Effector memory CD8-positive, alpha-beta T cell (primary cell): ENCODE measurements at places on chromosomes 6 and 20.

DNA sequence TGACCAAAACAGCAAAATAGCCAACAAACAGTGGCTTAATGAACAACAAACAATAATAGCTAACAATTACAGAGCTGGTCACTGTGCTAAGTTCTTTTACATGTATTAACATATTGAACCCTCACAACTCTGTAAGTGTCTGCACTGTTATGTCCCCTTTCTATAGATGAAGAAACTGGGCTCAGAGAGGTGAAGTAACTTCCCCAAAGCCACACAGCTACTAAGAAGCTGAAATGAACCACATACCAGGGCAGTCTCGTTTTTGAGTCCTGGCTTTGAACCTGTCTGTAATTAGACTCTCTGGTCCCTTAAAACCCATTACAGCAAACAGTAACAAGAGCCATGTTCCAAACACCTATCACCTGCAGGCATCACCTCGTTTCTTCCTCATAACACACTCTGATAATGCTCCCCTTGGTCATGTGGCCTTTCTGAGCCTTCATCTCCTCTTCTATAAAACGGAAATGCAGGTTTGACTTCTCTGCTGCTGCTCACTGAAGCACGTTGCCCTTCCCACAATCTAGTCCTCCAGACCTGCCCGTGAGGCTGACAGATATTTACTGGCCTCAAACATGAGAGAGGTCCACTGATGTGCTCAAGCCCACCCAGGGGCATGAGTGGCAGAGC, 23.3 kb downstream of the KCNK15 start:
- no peak for DNase-seq

DNA sequence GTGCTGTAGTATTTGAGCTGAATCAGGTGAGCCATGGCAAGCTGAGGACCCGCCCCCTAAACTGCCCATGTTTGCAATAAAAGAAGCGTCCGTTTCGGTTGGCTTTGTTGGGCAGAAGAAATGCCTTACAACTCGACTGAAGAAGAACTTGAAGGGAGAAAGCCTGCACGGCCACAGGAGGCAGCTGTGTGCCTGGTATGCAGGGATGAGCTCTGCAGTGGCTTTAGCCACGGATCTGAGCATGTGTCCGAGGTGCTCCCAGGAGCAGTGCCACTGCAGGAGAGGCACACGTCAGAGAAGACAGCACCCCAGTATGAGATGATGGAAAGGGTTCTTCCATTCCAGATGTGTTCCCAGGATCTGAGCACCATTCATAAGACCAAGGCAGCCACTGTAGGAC, 23.5 kb downstream of the KIZ start:
- DNase-seq = no peak

DNA sequence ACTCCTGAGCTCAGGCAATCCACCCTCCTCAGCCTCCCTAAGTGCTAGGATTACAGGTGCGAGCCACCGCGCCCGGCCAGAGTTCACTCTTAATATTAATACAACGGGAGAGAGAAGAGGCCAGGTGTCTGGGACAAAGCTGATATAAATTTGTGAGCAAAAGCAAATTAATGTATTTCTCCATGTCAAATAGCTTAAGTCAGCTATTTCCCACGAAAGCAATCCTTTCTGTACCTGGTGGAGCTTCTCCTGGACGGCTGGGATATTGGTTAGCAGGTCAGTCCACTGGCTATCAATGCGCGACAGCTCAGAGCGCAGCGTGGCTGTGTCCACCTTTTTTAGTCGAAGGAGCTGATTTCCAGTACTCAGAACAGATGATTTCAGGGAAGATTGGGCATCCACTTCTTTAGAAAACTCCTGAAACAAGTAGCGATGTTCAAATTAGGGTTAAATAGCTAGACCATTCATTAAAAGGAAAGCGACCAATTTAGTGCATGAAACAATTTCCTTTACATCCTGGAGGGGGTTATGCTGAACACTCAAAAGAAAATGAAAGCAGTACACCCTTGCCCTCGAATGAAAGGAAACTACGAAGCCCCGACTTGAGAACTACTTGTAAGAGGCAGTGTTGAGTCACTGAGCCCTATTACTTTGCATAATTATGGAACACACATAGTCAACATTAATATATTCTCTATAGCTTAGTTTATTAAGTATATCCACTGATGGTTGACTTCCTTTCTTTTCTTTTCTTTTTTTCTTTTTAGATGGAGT, 403.4 kb downstream of the SYNE1 start:
- no peak for DNase-seq

DNA sequence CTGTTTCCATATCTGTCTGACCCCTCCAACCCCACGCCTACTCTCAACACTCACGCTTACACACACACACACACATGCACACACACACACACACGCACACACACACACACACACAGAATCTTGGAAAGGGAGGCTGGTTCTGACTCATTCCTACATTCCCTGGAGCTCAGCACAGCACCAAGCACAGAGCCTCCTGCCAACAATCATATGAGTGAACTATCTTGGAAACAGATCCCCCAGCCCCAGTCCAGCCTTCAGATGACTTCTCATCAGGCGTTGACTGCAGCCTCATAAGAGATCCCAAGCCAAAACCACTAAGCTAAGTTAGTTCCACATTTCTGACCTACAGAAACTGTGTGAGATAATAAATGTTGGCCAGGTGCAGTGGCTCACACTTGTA, 14.1 kb upstream of the HCK start:
- no peak for DNase-seq

GRCh38 chr6:128129679-128130078, 228.8 kb upstream of the THEMIS start:
- no peak for DNase-seq

DNA sequence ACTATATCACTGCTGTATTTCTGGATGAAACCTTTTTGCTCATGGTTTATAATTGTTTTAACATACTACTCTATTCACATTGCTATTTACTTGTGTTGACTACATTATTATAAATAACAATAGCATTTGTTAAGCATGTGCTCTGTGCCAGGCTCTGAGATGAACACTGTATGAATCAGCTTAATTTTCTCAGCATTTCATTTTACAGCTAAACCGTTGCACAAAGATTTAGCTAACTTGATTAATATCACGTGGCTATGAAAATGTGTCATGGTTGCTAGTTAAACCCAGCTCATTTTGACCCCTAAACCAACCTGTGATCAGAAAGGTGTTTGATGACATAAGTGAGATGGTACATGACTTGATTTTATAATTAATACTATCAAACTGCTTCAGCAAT, 77.5 kb downstream of the NCOA7 start:
- DNase-seq = no peak

DNA sequence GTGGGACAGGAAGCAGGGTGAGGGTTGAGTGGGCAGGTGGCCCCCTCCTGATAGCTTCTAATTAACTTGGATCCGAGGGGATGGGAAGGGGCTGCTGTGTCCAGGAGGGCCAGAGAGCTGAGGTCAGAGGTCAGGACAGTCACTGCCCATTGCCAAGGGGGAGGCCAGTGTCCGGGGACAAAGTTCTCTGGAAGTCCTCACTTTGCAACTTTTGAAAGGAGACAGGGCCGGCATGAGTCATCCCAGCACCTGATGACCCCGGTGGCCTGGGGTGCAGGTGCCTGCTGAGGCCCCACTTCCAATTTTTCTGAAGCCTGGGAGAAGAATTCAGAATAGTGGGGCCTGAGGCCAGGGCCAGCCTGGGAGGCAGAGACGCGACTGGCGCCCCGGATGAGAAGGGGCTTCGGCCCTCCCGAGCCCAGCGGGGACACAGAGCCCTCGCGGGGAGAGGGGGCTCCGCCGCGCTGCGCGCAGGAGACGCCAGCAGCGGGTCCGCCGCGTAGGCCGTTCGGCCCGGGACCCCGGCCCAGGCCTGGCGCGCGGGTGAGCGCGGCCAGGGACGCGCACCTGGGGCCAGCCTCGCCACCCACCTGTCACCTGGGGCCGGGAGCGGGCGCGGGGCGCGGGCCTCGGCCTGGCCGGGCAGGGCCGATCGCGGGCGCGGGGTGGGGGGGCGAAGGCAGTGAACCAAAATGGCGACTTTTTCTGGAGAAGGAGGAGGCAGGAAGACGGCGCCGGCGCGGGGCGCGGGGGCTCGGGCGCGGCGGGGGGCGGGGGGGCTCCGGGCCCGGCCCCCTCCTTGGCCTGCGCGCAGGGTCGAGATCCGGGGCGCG, 586 bp downstream of the ZNF512B start:
- no peak for DNase-seq

- DNase-seq = no peak
Observed at GRCh38 chr20:44467289-44467883, 8.3 kb upstream of the TTPAL start.

DNA sequence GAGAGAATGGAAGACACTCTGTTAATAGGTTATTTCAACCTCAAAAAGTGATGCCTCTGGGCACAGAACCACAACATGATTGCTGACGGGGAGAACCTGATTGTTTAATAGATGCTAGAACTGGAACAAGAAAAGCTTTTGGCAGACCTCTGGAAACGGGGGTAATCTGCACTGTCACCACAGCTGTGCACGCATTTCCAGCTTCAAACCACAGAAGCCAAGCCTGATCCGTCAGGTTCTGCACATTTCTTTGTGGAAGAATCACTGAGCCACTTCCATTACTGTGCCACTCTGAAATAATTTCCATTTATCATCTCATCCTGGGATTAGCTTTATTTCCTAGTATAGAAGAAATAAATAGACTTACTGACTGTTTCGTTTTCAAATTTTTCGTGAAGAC, 309.3 kb downstream of the FARS2 start:
- no peak for DNase-seq

GRCh38 chr20:61387204-61387953, 135.3 kb downstream of the CDH4 start:
- DNase-seq = no peak

DNA sequence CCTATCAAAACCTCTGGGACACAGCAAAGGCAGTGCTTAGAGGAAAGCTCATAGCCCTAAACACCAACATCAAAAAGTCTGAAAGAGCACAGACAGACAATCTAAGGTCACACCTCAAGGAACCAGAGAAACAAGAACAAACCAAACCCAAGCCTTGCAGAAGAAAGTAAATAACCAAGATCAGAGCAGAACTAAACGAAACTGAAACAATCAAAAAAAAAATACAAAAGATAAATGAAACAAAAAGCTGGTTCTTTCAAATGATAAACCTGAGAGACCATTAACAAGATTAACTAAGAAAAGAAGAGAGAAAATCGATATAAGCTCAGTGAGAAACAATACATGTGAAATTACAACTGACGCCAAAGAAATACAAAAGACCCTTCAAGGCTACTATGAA, 34.8 kb upstream of the RUNX2 start:
- no peak for DNase-seq

- no peak for DNase-seq
Observed at GRCh38 chr20:43137160-43137559, 52.5 kb downstream of the PTPRT start.

DNA sequence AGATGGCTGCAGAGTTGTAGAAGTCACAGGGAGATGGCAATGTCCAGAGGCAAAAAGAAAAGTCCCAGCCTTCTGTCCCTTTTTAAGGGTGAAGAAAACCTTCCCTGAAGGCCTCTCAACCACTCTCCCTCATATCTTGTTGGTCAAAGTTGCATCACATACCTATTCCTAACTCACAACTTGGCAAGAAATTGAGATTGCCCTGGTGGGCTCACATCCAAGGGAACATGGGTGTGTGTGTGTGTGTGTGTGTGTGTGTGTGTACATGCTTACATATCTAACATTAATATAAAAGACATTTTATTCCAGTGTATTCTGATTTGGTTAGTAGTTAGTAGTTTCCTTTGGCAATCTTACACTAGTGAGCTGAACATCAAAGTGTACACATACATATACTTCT, 144.3 kb upstream of the SALL4 start:
- DNase-seq = no peak

- DNase-seq = no peak
Observed at GRCh38 chr20:57178582-57179111, 87.8 kb downstream of the BMP7 start.
